ENCODE measurements at places on chromosomes 6 and 20.

DNA sequence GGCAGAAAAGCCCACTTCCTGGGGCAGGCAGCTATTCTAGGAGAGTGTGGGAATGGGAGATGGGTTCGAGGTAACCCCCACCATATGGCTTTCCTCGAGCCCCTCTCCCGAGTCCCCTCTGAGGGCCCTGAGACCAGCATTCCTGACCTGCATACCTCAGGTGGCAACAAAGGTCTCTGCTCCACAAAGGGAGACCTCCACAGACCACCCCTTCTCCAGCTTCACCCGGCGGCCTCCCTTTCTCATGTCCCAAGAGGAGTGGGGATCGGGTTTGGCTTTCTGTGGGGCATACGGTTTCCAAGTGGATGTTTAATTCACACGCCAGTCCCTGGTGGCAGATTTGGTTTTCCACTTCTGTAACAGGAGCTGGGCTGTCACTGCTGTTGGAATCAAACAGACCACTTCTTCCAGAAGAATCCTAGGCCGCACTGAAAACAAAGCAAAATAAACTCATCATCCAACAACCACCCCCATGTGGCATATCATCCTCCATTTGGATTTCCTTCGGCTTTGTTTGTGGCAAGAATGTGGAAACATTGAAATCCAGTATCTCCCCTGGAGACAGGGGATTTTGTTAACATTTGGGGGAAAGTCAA is 83.2 kb downstream of the DLL1 start:
- DNase-seq = no peak

DNA sequence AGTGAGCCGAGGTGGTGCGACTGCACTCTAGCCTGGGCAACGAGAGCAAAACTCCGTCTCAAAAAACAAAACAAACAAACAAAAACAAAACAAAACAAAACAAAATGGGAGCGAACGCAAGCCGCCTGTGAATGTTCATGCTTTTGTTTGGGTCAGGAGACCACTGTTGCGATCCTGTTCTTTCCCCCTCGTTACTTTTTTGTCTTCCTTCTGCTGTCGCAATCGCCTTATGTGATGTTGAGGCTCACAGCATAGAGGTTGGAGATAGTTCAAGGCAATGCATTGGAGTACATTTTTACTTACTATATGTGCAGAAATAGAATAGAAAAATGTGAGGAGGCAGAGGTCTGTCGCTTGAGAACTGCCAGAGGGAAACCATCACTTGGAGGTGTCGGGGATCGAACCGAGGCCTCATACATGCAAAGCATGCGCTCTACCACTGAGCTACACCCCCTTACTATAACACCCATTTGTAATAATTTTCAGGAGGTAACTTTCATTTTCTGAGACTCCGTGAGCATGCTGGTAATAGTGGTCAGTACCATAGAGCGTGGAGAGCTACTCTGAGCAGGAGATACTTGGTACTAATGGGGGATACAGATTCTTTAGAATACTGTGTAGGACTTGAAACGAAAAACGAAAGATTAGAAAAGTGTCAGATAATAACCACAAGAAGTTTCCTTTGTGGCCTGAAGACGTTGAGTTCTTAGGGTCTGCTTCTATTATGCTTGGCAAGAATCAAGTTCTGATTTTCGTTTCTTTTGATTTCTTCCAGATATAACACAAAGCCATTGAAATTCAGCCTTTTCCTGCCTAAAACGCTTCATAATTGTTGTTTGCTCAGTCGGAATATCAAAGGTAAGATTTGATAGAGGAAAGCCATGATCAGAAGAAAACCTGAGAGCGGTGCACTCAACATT is 121.1 kb downstream of the TRIM27 start:
- no peak for DNase-seq

GRCh38 chr6:115190534-115190933 is 847.7 kb upstream of the HS3ST5 start:
- DNase-seq = no peak

DNA sequence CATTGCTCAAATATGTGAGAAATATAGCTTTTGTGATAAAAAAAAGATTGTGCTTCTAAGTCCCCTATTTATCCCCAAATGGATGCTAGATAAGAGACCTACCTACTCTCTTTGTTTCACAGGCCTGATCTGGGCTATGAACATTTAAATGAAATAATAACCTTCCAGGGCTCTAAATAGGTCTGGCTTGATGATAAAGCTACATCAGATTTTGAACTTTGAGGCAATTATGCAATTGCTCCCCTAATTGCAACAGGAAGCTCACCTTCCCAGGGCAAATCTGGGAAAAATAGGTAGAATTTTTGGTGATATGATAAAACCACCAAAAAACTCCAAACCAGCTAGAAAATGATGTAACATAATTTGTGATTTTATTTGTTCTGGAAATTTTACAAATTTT is 624.5 kb downstream of the PKHD1 start:
- no peak for DNase-seq

GRCh38 chr6:96789871-96790270 is 47.4 kb downstream of the GPR63 start:
- DNase-seq = no peak

- no peak for DNase-seq
These were observed 16.8 kb downstream of the LINC00237 start for GRCh38 chr20:21089391-21089790.
